Stimulated activated CD4-positive, alpha-beta T cell treated with anti-CD3 and anti-CD28 coated beads, Interleukin-15, amount 100 ng/mL, for 1 hour (primary cell): ENCODE measurements at places on chromosomes 4 and X.
A peak's percentile ranks its signal among the peaks of the same experiment; 100 is the strongest.

DNA sequence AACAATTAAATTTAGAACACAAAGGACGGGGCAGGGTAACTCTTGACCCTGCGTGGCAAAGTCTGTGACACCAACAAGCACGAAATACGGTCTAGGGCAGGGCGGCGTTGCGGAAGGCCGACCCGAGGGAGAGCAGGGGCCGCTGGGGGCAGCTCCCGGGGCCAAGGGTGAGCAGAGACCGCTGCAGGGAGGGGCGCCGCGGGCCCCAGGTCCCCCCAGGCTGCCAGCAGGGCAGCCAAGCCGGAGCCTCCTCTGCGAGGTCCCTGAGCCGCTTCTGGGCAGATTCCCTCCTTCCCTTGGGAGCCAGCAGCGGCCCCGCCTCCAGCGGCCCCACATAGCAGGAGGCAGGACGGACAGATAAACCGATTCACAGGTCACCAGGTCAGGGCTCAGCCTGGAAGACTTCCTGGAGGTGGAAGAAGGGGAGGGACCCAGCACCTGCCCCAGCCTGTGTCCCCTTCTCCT lies 90.2 kb downstream of the FAM53A start:
- no peak for DNase-seq

DNA sequence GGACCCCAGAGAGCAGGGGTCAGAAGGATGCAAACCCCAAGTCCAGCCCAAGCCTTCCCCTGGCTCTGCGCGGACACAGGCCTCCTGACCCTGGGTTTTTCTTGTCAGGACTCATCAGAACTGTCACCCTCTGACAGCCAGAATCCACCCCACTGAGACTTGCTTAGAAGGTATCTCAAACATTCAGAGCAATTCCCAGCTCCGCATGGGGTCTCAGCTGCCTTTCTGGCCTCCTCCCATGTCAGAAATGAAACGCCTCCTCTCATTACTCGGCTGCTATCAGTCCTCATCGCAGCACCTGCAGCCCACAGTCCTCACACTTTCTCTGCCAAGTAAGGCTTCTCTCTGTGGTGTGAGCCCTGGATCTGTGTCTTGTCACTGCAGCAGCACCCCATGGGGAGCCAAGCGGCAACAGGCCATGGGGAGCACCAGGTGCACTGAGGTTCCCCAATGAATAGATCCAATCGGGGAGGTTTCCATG lies 97.8 kb downstream of the WFS1 start:
- DNase-seq = no peak

- DNase-seq = peak; percentile 52
These were observed 76.5 kb upstream of the BCOR start for GRCh38 chrX:40174001-40174853.

DNA sequence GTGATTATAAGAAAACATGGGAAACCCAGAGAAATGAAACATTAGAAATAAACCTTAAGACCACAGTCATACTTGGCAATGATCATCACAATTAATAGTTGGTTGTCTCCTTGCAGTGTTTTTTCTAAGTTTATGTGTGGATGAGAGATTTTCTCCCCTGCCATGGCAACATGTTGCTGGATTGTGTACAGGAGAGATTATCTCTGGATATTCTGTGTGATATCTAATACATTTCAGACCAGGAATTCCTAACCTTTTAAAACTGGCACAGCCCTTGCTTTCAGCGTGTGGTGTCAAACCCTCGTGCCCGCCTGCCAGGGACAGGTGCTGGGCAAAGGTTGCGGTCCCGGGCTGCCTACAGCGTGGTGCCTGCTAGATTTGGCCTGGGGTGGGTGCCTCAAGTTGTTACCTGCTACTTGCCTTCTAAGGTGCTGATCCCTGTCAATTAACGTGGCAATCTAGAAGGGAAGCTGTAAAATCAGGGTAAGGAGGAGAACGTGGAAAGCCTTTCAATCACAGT lies 100.5 kb downstream of the TMEM131L start:
- no peak for DNase-seq

- DNase-seq = no peak
These were observed 238.1 kb downstream of the PALLD start for GRCh38 chr4:168734703-168735678.

DNA sequence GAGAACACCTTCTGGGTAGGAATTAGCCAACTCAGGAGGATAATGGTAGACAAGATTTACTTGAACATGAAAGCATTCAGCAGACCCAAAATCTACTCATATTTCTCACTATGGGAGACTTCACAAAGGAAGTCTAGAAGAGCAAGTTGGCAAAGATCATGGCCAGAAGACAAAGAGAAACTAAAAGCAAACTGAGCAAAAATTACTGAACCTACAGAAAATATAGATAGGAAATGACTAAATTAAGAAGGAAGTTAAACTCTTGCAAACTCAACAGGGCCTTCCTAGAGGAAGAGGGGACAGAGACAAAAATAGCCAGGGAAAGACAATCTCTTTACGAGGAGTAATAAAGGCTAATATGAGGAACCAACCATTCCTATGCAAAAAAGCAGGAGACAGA lies 18.7 kb downstream of the CORIN start:
- DNase-seq = no peak

- no peak for DNase-seq
These were observed 558.0 kb downstream of the TRIML1 start for GRCh38 chr4:188697243-188697642.

GRCh38 chr4:52317981-52318380 lies 266.9 kb downstream of the SPATA18 start:
- DNase-seq = no peak

DNA sequence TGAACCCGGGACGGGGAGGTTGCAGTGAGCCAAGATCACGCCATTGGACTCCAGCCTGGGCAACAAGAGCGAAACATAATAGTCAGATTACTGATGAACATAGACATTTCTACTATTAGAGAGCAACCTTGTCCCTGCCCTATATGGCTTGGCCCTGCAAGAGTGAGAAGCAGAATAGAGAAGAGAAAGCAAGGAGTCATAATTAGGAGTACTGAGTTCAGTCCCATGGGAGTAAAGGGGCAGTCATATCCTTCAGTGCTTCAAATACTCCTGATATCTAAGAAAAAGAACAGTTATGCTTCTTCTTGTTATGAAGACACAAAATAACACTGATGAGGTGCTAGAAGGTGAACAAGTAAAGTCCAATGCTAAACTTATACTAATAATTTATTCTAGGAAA lies 33.8 kb downstream of the CLDN2 start:
- no peak for DNase-seq

DNA sequence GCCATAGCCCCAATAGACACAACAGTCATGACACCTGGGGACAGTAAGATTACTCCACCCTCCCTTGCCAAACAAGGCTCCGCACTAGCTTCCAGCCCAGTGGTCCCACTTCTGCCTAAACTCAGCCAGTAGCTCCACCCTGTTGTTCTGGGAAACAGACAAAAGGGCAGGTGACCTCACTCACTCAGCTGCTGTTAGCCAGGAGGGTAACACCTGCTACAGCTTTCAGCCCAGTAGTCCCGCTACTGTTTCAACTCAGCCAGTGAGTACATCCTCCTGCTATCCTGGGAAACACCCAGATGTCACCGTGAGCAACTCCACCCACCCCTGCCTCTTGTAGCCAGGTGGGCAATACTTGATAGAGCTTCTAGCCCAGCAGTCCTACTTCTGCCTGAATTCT lies 162.7 kb upstream of the CPXCR1 start:
- DNase-seq = no peak

DNA sequence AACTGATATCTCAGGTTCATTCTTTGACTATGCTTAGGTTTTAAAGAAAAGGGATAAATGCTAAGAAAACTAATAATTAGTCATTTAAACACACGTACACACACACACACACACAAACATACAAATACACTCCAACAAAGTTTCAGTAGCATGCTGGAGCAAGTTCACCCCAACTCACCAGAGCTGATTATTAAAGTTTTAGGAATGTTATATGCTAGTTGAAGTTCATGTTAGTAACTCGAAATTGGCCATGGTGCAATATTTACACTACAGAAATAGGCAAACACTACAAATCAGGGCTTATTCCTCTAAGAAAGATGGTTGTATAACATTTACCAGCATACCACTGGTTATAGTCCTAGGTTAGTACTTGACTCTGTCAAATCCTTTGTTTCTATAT lies 384.0 kb upstream of the DIPK2B start:
- no peak for DNase-seq

DNA sequence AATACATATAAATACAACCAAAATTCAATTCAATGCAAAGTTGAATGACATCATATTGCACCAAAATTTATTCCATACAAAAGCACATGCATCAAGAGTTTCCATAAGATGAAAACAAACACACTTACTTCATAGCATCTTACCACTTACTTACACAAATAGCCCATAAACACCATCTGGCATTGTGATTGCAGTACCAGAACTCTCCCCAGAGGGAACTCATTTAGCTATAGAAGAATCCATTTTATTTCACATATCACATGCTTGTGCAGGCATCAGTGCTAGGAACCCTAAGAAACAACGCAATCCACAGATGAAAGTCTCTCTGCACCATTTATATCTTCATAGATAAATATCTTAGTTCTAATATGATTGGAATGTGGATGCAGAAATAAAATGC lies 77.9 kb downstream of the SLC7A11 start:
- DNase-seq = no peak

DNA sequence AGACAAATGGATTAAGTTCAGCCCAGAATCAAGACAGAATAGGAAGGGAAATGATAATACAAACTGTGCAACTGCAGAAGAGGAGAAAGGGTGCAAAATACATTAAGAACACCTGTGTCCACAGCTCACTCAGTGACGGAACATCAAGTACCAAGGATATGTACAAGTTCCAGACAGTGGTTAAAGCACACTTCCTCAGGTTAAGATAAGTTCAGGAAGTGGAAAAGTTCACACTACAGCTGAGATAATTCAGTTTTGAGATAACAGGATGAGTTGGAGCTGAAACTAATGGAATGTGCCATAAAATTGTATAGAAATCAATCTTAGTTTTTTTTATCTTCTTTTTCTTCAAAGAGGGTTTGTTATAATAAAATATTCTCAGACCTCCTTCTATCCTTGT lies 419.4 kb downstream of the KCNIP4 start:
- DNase-seq = no peak

DNA sequence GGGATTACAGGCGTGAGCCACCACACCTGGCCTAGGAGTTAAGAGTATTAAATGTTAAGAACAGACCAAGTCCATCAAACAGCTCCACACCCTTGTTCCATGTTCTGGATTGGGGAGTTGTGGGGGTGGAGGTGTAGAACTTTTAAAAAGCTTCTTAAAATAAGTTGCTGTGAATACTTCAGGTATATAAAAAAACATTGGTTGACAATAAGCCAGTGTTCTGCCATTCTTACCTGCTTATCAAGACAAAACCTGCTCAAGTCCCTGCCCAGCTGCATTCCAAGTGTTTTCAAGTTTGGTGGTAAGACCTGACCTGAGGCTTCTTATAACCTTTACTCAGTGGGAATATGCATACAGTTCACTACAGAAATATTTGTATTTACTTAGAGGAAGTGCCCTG lies 6.4 kb downstream of the RBM3 start:
- no peak for DNase-seq

DNA sequence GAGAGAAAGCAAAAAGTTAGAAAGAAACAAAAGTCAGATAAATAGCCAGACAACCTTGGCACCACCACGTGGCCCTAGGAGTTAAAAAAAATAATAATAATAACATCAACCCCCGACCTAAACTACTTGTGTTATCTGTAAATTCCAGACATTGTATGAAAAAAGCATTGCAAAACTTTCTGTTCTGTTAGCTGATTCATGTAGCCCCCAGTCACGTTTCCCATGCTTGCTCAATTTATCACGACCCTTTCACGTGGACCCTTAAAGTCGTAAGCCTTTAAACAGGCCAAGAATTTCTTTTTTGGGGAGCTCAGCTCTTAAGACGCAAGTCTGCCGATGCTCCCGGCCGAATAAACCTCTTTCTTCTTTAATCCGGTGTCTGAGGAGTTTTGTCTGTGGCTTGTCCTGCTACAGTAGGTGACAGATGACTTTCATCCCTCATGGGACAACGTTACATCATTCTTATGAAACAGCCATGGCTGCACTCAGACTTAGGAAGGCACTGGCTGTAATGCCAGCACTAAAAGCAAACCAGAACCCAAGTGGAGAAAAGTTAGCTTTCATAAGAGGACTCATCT lies 520 bp downstream of the ACOX3 start:
- no peak for DNase-seq

GRCh38 chrX:79325263-79325958 lies 41.7 kb downstream of the ITM2A start:
- DNase-seq = no peak

GRCh38 chr4:145898926-145899531 lies 39.6 kb downstream of the ZNF827 start:
- no peak for DNase-seq

DNA sequence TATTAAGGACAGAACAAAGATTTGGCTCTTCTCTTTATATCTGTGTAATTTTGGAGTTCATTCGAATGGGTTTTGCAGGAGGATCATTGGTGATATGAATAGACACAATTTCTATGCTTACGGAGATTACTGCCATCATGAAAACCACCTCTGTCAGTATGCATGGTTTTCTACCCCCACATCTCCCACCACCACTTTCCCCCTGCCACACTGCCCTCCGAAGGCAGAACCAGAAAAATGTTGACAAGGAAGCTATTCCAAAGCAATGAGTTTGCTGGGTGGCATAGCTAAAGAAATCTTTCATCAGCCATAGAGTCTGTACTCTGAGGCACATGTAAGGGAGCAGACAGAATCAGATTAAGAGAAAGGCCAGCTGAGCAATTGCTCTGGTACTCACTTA lies 567.3 kb upstream of the ACTRT1 start:
- no peak for DNase-seq

- DNase-seq = no peak
These were observed 54.9 kb downstream of the MAD2L1 start for GRCh38 chr4:120011725-120012124.

DNA sequence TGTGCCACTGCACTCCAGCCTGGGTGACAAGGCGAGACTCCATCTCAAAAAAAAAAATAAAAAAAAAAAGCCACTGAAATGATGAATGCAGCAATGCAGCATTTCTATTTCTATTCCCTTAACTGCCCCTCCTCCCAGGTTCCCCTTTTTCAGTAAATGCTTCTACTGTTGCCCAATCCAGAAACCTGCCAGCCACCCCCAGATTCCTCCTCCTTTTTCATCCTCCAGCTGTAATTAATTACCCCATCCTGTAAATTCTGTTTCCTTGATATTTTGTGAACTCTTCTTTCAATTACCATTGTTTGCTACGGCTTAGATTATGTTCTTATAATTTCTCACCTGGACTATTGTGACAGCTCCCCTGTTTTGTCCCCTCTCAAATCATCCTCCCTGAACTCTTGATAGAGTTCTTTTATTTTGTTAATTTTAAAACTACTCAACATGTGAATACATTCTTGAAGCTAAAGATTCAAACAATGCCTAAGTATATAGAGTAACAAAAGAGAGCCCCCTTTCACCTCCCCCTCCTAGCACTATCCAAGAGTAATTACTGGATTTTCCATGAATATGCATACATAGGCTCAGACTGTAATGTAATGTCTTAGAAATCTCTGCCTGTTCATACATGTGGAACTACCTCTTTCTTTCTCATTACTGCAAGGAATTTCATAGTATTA lies 140.6 kb upstream of the GPC4 start:
- no peak for DNase-seq

DNA sequence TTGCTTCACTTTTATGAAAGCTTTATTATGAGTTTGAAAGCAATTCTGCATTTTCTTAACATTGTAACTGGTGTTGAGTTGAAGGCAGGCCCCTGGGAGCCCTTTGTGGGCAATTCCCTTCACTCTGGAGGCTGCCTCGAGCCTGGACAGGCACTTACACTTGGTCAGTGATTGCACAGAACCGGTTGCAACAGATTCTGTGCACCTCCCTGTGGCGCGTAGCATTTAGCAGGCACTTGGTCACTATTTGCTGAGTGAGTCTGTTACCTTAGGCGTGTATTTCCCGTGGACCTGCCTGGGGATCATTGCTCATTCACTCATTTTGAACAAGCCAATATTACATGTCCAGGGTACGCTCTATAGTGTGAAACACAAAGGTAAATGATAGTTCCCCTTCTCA lies 80.4 kb downstream of the PTTG2 start:
- no peak for DNase-seq
